ENCODE measurements at places on chromosomes 13 and 19.
A peak's percentile ranks its signal among the peaks of the same experiment; 100 is the strongest.

- DNase-seq = no peak
Observed at GRCh38 chr19:8132858-8133458, 16.4 kb downstream of the FBN3 start.

- no peak for DNase-seq
Observed at GRCh38 chr13:25945596-25945995, 106.2 kb downstream of the SHISA2 start.

GRCh38 chr13:113898391-113898790, 34.5 kb upstream of the GAS6 start:
- no peak for DNase-seq

DNA sequence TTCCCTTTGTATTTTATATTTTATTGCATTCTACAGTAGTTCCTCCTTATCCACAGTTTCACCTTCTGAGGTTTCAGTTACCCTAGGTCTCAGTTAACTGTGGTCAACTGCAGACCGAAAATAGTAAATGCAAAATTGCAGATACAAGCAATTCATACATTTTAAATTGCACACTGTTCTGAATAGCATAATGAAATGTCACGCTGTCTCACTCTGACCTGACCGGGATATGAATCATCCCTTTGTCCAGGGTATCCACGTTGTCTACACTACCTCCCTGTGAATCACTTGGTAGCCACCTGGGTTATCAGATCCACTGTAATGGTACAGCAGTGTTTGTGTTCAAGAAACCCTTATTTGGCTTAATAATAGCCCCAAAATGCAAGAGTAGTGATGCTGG, 325.0 kb downstream of the DNAJC15 start:
- DNase-seq = no peak

DNA sequence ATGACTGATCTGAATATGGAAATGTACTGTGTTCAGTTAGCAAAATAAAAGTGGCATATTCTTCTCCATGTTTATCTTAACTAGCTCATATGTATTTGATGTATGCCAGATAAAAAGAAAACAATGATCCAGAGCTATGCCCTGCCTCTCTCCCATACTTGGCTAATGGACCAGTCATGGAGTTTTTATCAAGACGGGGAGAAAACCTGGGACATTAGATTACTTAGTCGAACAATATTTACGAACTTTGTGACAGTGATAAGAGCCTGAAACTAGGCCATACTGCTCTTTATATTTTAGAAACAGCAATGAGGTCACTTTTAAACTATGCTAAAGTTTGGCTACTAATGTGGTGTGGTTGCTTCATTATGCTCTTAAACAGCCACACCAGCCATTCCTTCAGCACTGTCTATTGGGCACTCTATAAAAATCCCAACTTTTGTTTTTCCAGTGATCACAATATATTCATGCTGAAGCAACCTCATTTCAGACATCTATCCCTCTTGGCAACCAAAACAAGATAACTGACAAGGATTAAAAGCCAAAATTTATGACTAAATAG, 265.0 kb downstream of the FGF14 start:
- DNase-seq = no peak

- DNase-seq = no peak
Observed at GRCh38 chr13:90438576-90438975, 908.9 kb upstream of the MIR17HG start.

- no peak for DNase-seq
Observed at GRCh38 chr19:40625406-40626120, 24.4 kb downstream of the LTBP4 start.

- no peak for DNase-seq
Observed at GRCh38 chr13:43100667-43101066, 77.3 kb downstream of the DNAJC15 start.

GRCh38 chr13:40800559-40800958, 11.1 kb downstream of the SLC25A15 start:
- no peak for DNase-seq

DNA sequence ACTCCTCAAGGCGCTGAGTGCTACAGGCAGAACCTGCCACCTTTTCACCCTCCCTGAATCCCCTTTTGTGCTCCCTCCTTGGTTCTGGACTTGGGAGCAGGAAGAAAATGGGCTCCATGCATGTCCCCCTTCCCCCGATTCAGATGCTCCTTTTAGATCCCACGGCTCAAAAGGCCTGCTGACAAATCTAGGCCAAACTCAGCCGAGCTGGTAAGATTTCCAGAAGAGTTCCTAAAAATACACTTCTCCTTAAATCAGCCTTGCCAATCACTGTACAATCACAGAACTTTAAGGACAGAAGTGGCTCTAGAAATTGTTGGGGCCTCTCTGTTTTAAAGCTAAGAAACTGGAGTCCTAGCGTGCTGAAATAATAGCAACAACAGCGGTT, 37.3 kb downstream of the MBNL2 start:
- no peak for DNase-seq

GRCh38 chr19:40549007-40549708, 27.5 kb upstream of the SHKBP1 start:
- peak; percentile 65 for DNase-seq

GRCh38 chr13:107865318-107865575, 350.1 kb downstream of the LIG4 start:
- DNase-seq = no peak
